ENCODE measurements at places on chromosomes 13 and 19. TPM values are rescaled to one million over a fixed set of nuclear protein-coding genes. Genes with fewer than 3 reads are reported as not detected.

The APLP1 gene
- 7.0 TPM for total RNA-seq

The ZNF329 gene
- total RNA-seq: 7.4 TPM

The SPTBN4 gene
- 1.5 TPM for total RNA-seq

The OR7G1 gene
- not detected for total RNA-seq

The AMH gene
- total RNA-seq: 6.1 TPM

The FLT3LG gene
- total RNA-seq: 12.1 TPM

The PIP5K1C gene
- total RNA-seq: 42.1 TPM

The ATP4B gene
- not detected for total RNA-seq
